Activated T-cell treated with anti-CD3 and anti-CD28 coated beads for 4 hours (primary cell): ENCODE measurements at places on chromosomes 5 and 9.

DNA sequence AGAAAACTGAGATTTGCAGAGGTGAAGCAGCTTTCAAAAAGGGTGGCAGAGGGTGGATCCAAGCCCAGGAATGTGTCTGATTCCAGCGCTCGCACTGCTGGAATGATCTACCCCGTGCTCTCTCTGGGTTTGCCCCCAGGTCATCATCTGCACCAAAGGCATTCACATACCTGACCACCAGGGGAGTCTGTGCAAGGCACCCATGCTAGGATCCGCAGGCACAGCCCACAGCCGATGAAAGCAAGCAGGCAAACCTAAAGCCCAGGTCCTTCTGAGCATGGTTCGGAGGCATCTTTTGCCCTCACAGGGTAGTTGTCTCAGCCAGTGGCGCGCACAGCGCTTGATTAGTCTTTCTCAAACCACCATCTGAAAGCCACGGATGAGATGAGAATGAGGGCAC, 56.6 kb downstream of the TEK start:
- no peak for DNase-seq

DNA sequence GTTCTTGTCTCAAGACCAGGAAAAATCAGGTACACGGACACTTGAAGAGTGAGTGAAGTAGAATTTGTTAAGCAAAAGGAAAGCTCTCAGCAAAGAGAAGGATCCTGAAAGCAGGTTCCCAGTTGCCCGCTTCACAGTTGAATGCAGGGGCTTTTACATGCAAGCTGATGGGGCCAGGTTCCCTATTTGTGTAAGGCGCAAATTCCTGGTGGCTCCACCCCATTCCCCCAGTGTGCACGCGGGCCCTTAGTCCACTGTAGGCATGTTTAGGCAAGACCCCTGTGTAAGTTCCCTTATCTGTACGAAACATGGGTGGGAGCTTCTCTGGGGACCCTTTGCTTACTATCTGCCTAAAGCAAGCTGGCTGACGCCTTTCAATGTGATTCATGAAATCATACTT, 2.7 kb upstream of the AGTPBP1 start:
- no peak for DNase-seq

- DNase-seq: no peak
These were observed 72.3 kb downstream of the DROSHA start for GRCh38 chr5:31459594-31459993.

DNA sequence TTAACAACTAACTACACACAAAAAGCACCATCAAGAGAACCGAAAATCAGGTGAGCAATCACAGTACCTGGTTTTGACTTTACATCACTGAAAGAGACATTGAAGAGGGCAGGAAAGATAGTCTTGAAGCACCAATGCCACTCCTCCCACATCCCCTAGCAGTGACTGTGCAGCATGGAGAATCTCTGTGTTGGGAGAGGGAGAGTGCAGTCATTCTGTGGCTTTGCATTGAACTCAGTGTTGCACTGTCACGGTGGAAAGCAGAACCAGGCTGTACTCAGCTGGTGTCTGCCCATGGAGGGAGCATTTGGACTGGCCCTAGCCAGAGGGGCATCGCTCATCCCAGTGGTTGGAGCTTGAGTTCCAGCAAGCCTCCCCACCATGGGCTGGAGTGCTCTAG, 40.4 kb downstream of the C5 start:
- DNase-seq: no peak

DNA sequence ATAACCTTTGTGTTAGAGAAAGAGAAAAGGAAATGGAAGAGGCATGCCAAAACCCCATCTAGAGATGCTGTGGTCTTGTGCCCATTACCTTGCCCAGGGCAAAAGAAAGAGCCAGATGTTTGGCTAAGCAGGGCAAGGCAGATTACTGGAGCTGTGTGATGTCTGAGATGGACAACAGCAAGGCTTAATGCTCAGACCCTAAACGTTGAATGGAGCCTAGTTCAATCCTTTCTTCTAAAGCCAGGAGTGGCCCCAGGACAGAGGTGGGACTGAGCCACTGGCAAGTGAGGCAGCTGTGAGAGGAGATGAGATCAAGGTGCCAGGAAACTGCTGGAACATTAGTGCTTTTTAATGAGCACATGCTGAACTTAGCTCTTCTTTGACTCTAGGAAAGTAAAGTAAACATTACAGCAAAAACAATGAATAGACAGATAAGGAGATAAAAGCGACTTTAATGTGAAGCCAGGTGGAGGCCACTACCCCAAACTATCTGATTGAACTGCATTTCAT, 143.0 kb upstream of the EGFLAM start:
- no peak for DNase-seq
